ENCODE measurements at places on chromosomes 4 and X.
A peak's percentile ranks its signal among the peaks of the same experiment; 100 is the strongest.

- DNase-seq = no peak
These were observed 7.3 kb upstream of the DCTD start for GRCh38 chr4:182924497-182924896.

DNA sequence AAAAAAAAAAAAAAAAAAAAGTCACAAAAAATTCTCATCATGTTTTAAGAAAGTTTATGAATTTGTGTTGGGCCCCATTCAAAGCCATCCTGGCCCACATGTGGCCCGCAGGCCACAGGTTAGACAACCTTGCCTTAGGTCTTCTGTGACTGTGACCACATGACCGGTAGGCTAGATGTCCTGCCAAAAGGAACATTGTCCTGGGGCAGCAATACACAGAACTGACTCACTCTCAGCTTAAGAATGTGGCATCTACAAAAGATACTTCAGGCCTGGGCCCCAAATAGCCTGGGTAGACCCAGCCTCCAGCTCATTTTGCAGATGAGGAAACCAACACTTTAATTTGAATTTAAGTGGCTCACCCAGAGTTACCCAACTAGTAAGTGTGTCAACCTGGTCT is 10.0 kb downstream of the AWAT2 start:
- no peak for DNase-seq

DNA sequence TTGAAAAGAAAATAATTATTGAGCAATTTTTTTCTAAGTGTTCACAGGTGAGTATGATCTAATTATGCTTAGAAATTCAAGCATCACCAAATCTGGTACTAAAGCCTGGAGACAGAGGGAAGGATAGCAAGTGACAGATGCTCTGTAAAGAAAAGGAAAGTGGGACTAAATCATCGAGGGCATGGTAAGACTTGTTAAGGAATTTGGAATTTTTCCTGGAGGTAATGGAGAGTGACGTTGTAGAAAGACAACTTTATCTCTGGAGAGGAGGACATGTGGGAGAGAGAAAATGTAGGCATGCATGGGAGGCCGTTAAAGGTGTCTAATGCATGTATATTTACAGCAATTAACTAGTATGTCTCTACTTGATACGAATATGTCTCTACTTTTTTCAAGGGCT is 333.2 kb upstream of the ATOH1 start:
- DNase-seq = no peak

GRCh38 chr4:156976147-156976546 is 4.5 kb upstream of the PDGFC start:
- no peak for DNase-seq

DNA sequence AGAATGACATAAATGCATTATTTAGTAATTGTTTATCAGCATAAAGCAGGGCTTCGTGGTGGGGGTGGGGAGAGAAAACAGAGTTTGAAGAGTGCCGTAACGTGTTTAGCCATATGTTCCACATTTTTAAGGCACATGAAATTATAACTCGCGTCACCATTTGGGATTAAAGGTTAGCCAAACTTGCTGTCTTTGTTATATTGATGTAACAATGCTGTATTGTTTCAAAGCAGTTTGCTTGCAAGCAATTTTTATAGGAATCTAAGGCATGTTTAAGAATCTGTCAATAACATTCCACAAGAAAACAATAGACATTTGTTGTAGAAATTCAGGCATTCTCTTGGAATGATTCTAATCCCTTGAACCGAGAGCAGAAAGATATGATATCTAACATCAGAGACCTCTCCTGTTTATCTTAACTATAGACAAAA is 78.3 kb downstream of the CLDN22 start:
- DNase-seq = no peak

GRCh38 chr4:1541449-1542225 is 135.4 kb upstream of the NKX1-1 start:
- no peak for DNase-seq

DNA sequence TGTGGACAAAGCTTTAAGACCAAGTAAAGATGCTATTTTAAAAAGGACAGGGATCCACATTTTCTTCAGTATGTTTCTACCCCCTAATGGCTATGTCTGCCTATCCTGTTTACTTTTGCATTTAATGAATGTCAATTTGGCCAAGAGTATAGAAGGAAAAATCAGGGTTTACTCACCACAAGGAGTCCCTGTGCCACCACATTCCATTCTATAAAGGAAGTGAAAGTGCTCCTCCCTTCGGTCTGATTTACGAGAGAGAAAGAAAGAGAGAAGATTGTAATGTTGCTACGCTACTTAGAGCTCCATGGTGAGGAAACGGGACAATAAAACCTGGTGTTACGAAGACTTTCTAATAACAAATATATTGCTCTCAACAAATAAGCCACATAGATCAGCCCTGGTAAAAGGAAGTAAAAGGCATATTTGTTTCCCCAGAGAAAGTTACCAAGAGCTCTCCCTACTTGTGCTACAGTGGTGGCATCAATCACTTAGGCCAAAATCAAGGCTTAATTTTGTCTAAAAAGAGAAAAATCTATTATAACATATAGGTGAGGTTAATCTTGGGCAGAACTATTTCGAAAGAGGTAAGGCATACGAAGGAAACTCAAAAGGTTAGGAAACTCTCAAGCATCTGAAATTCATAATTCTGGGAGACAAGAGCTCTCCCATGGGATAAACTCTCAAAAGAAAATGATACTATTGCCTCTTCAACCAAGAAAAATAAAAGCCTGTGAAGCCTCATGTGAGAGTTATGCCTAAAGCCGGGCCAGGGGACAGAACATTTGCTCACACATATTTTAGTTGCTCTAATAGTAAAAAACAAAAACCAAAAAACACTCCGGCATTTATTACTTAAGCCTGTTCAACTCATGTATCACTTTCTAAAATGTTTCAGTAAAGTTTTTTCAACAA is 29.5 kb downstream of the TAPT1 start:
- DNase-seq = peak; percentile 49

GRCh38 chr4:97493815-97494518 is 649.3 kb downstream of the STPG2 start:
- DNase-seq = no peak

GRCh38 chr4:10082047-10082446 is 34.6 kb downstream of the WDR1 start:
- no peak for DNase-seq
